Stimulated activated CD4-positive, alpha-beta T cell treated with anti-CD3 and anti-CD28 coated beads, Interleukin-2, amount 100 ng/mL, for 4 hours (primary cell): ENCODE measurements at places on chromosomes 3 and 15.

DNA sequence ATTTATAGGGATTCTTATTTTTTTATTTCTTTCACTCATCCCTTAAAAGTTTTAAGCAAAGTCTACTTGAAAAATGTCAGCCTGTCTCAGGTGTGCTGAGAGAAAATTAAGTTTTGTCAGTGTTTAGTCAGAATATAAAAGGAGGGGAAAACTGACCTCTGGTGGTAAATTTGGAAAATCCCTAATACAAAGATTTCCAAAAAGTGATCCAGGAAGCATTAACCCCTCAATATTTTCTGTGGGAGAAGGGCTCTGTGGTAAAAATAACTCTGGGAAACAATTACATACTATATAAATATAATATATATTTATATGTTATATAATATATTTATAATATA is 41.0 kb upstream of the FRMD4B start:
- DNase-seq, result no peak

DNA sequence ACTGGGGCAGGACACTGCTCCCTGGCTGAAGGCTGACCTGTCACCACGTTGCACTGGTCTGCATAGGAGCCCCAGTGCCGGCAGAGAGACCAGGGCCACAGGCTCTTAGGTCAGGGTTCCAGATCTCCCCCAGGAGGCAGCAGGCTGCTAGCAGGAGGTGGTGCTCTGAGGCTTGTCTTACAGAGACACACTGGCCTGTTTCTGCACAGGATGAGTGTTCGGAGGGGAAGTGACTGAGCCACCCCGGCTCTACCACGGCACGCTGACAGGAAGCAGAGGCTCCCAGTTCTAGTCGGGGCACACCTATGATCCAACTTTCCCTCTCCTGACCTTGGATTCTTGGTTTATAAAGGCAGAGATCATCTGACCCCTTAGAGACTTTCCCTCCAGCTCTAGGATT is 8.6 kb downstream of the FBXL22 start:
- DNase-seq, result peak; percentile 41

DNA sequence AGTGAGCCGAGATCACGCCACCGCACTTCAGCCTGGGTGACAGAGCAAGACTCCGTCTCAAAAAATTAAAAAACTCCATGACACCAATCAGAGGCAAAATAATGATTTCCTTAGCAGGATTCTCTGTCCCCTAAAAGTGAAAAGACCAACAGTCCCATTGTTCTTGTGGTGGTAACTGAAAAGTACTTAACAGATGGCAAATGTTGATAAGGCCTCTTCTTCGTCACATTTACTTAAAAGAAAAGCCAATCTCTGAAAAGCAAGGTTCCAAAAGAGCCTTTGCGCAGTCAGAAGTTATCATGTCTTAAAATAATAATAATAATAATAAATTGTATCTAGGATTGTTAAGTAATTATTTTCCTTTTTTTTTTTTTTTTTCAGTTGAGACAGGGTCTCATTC is 56.0 kb upstream of the TASOR start:
- DNase-seq, result no peak

- no peak for DNase-seq
These were observed 77.7 kb upstream of the ACAN start for GRCh38 chr15:88725305-88726210.

DNA sequence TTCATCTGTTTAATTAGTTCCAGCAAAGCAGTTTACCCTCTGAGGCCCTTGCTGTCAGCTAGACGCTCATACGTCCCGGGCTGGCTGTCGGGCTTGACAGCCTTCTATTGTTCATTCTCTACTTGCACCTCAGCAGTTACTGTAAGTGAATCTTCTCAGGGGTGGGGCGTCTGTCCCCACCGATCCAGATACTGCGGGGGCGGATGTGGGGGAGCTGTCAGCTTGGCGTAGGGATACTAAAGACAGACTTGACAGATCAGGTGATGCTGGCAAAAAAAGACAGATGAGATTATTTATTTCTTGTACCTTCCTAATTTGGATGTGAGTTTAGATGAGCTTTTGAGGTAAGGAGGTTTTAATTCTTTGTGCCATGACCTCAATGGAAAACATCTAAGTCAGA is 315.3 kb downstream of the NR2F2 start:
- no peak for DNase-seq

GRCh38 chr3:123489400-123490004 is 40.6 kb upstream of the ADCY5 start:
- DNase-seq, result no peak

- no peak for DNase-seq
These were observed 3.1 kb downstream of the RARB start for GRCh38 chr3:25430935-25431770.
